H4 (cell line): ENCODE measurements at places on chromosomes 7 and 10. TPM values are rescaled to one million over a fixed set of nuclear protein-coding genes. Genes with fewer than 3 reads are reported as not detected.

DNA sequence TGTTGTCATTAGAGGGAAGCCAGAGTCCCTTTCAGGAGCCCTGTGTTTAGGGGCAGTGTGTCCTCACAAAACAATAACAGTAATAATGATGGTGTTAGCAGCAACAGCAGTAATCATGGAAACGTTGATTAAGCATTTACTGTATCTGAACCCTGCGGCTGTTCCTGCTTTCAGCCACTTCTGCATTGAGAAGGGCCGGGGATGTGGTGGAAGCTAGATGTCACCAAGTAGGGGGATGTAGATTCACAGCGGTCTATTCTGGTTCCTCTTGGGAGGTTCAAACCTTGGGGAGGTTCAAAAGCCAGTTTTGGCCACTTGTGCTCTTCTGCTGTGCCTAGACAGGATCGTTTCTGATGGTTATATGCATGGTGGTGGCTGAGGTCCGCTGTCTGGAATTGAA is 44.8 kb downstream of the PRPF18 start:
- DNase-seq = no peak

Gene GPR158
- 0.58 and 1.1 TPM in 2 replicates for total RNA-seq

DNA sequence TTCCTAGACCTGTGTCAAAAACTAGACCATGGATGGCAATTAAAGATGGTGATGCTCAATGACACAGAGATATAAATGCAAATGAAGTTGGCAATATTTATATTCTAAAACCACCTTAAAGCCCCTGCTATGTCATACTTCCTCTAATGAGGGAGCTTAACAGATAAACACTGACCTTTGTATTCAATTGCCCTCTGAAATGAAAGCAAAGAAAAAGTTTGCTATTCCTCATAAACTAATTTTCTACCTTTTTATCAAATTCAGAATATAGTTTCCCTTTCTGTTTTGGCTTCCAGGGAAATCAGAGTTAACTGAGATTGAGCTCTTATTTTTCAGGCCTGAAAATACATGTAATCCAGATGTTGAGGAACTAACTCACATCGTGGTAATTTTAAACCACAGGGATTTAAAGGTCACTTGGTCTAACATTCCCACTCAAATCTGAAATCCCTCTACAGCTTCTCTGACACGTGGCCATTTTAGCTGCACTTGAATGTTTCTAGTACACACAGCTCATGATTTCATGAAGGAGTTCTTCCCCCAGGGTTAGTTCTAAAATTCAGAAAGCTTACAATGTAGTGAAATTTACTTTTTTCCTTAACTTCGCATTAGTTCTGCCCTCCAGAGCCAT is 37.9 kb upstream of the ABCB5 start:
- no peak for DNase-seq

GRCh38 chr10:12898271-12898670 is 103.2 kb downstream of the CCDC3 start:
- DNase-seq = no peak

Gene ZNF804B
- total RNA-seq = 0.10 and 0.17 TPM in 2 replicates

DNA sequence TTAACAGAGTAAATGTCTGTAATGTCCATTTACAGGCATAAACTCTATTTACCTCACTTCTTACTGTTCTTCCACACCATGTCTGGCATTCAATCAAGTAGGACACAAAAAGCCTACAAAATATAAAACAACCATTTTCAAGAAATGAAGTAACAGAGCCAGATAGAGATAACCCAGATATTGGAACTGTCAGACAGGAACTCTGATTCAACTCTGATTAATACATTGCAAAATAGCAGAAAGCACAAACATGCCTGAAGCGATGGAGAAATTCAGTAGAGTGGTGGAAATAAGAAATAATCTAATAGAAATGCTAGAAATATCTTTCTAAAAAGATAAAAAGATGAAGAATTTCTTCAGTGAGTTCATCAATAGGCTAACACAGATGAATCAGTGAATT is 964.4 kb downstream of the PCDH15 start:
- no peak for DNase-seq

Gene PHYH
- total RNA-seq = 7.0 and 19.6 TPM in 2 replicates

DNA sequence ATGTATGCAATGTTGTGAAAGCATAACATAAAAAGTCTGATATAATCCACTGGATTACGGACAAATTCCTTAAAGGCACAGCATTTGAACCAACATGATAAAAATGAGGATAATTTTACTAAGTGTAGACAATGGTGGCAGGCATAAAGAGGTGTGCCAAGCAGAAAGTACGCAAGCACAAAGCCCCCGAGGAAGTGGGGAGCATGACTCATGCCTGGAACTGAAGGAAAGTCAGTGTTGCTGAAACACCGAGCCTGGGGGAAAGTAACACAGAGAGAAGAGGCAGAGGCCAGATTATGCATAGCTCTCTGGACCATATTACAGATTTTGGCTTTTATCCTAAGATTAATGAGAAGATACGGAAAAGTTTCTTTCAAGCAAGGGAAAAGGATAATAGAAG is 490.0 kb upstream of the PHF14 start:
- DNase-seq = peak; percentile 74

DNA sequence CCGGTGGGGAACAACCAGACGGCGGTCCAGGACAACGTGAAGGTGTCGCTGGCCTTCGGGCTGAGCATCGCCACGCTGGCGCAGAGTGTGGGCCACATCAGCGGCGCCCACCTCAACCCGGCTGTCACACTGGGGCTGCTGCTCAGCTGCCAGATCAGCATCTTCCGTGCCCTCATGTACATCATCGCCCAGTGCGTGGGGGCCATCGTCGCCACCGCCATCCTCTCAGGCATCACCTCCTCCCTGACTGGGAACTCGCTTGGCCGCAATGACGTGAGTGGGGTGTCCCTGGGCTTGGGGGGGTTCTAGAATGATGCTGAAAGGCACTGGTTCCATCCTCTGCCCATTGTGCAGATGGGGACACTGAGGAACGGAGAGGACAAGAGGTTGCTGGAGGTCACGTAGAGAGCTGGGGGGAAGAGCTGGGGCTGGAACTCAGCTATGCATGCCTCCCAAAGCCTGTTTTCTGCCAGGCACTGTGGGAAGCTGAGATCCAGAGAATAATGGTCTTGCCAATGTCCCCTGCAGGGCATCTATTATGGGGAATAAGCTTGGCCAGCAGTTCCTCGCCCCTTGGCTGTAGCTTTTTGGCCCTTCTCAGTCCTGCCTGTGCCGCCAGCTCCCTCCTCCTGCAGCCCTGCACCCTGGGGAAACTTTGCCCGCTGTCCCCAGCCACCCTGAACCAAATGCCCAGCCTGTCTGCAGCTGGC is 523 bp downstream of the AQP1 start:
- no peak for DNase-seq

DNA sequence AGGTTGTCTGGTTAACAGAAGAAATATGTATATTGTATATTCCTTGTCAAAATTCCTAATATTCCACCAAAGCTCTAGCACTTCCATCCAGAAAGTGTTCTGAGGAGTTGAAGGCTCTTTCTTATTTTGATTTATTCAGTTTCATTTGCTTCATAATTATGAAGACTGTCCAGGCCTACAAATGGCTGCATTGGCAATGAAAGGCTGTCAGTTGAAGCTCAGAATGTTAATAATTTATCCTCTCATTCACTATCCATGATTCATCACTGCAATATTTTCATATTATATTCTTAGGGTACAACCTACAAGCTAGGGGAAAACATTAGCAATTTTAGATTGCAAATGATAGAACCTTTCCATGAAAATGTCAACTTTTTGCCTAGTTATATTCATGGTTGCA is 57.3 kb downstream of the ARID5B start:
- DNase-seq = no peak

DNA sequence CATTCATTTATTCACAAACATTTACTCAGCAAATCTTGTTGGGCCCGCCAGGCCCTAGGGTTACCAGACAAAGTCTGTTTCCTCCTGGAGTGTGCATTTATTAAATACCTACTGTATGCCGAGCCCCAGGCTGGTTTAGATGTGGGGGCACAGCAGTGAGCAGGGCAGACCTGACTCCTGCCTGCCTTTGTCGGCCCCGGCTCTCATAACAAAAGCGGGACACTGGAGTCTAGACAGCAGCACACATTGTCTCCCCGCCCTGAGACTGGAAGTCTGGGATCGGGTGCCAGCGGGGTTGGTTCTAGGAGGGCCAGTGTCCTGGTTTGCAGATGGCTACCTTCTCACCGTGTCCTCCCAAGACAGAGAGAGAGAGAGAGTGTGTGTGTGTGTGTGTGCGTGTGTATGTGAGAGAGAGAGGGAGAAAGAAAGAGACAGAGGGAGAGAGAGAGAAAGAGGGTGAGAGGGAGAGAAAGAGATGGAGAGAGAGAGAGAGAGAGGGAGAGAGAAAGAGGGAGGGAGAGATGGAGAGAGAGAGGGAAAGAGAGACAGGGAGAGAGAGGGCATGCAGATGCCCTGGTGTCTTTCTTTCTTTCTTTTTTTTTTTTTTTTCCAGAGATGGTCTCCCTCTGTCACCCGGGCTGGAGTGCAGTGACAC is 25.9 kb downstream of the ELFN1 start:
- no peak for DNase-seq

- peak; percentile 59 for DNase-seq
These were observed 576.0 kb upstream of the C7orf33 start for GRCh38 chr7:148014541-148014940.

Gene CHN2
- 4.7 and 17.2 TPM in 2 replicates for total RNA-seq

- DNase-seq = no peak
These were observed 13.6 kb upstream of the GPR37 start for GRCh38 chr7:124779194-124779593.

Gene FAM25A
- not detected in 2 replicates for total RNA-seq

Gene HOXA1
- total RNA-seq = 1.2 and 3.0 TPM in 2 replicates

DNA sequence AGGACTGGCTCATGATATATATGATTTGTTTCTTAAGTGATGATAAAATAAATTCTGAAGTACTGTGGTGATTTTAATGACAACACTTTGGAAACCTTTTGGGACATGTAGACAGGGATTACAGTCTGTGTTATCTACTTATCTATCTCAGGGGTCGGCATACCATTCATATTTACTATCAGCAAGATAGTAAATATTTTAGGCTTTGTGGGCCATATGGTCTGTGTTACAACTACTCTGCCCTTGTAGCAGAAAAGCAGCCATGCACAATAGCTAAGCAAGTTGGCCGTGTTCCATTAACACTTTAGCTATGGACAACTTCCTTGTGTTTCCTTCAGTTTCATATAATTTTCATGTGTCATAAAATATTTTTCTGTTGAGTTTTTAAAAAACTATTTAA is 97.8 kb upstream of the PRPS1L1 start:
- no peak for DNase-seq

DNA sequence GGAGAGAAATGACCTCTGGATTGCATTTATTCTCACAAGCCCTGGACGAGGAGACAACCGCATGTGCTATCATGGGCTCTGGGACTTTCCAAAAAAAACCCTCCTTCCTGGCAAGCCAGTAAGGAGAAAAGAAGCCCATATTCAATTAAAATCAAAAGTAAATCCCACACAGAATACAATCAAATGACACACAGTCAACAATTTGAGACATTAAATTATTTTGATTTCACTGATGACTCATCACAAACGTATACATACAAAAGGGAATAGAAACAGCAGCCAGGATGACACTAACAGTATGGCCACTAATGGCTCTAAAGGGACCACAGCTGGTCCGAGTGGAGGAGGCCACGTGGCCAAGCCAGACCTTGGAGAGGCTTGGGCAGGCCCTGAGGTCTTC is 24.9 kb downstream of the LRRC20 start:
- DNase-seq = peak; percentile 56

DNA sequence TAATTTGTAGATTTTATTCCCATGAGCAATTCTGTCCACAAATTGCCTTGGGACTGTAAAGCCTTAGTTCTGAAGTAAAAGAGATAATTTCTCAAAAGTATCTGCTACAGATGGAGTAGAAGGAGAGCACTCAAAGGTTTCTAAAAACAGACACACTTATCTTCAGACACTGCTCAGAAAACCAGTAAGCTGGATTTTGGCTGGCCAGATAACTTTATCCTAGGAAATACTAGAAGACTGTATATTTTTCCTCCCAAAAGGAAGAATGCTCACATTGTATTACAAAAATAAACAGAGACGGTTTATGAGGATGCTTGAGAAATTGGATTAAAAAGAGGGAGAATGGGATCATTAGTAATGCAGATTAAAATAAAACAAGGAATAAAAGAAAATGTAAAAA is 178.0 kb upstream of the IGFBP3 start:
- DNase-seq = no peak

- DNase-seq = no peak
These were observed 83.0 kb upstream of the KAT6B start for GRCh38 chr10:74743401-74743800.

GRCh38 chr7:2289111-2289586 is 25.1 kb downstream of the SNX8 start:
- DNase-seq = peak; percentile 10

Gene HABP2
- total RNA-seq = not detected in 2 replicates

Gene SPDYE8
- not detected in 2 replicates for total RNA-seq

Gene ADCYAP1R1
- 0.17 and 0.27 TPM in 2 replicates for total RNA-seq

DNA sequence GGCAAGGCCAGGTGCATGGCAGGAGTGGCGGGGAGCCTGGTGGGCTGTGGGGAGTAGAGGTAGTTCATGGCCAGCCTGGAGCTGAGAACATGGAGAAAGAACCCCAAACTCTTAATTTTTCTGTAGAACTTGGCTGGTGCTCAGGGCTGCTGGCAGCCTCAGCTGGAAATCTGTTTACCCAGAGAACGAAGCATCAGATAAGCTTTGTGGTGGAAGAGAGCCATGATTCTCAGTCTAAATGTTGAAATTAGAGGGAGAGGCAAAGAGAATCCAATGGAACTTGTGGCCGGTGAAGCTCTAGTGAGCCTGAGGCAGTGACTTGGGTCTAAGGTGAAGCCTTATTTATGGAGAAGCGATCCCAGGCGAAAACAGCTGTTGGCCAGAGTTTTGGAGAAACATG is 126.4 kb downstream of the CCDC3 start:
- peak; percentile 71 for DNase-seq

Gene TMEM26
- not detected in 2 replicates for total RNA-seq

DNA sequence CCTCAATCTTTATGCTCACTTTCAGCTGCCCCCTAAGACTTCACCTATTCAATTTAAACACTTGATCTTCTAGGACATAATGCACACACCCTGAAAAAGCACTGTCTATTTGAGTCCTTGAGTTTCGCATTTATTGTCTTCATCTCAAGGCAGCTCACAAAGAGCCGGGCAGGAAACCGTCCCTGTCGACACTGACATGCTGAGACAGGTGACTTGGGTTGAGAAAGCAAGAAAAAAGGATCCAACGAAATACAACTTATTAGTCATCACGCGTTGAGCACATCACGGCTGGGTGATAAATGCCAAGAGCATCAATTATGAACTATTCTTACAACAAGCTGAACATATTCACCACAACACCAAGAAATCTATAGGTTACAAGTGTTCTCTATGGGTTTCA is 91.1 kb downstream of the CALN1 start:
- DNase-seq = no peak

Gene UNC5B
- 6.8 and 7.1 TPM in 2 replicates for total RNA-seq

DNA sequence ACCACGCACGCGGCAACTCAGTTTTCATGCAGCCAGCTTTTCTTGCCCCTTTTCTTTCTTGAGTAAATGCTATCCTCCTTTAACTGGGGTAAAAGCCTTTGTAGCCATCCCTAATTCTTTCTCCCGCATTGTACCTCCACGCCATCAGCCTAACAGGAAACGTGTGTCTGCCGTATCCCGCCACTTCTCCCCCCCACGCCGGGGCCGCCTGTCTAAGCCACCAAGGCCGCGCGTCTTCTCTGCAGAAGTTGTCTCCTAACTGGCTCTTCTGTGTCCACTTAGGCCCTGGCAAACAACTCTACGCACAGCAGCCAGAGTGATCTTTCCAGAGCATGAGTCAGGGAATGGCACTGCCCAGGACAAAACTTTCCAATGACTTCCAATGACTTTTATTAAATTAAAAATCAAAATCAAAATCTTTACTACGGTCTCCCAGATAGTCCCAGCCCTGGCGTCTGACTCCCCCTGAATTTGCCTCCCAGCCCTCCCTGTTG is 74.6 kb downstream of the XRCC2 start:
- DNase-seq = no peak

Gene ELOVL3
- total RNA-seq = not detected in 2 replicates

- DNase-seq = no peak
These were observed 33.0 kb upstream of the VKORC1L1 start for GRCh38 chr7:65839846-65840245.
